Kidney (tissue), 22 donors: ENCODE measurements at places on chromosomes 16 and 17.
A peak's percentile ranks its signal among the peaks of the same experiment; 100 is the strongest.

- no peak for DNase-seq
These were observed 731 bp upstream of the MKS1 start for GRCh38 chr17:58219789-58220183.

DNA sequence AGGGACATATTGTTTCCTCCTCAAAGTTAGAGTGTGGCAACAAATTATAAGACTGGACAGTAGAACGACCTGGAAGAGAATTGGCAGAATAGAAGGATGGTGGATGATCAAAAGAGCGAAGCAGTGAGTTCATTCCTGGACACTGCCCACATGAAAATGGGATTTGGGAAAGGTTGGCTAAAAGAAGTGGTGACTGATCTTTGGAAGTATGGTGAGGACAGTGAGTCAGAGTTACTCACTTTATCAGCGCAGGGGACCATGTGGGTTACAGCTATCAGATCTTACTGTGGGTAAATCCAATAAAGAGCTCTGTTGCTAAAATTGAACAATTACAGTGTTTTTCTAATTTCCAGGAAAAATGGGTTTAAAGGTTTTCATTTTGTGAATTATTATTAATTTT lies 2.7 kb upstream of the TANC2 start:
- DNase-seq = no peak

DNA sequence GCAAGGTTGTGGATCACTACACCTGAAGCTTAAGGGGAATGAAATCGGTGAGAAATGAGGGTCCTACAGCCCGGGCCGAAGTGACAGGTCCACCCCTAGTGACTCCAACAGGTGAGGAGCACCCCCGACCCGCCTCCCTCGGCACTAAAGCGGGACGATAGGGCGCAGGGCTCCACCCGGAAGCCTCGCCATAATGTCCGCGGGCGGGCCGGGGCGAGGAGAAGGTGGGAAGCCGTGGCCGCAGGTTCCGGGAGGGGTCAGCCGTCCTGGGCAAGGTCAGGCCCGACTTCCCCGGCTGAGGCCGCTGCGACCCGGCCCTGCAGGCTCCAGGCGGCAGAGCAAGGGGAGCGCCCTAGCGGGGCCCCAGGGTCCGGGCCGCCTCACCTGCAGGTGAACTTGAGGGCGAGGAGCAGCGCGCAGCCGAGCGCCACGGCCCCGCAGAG lies 543 bp downstream of the TXNDC11 start:
- peak; percentile 74 for DNase-seq

- DNase-seq = no peak
These were observed 26.2 kb downstream of the BMERB1 start for GRCh38 chr16:15460601-15461000.

- DNase-seq = no peak
These were observed 12.3 kb downstream of the ADORA2B start for GRCh38 chr17:15957206-15957605.

DNA sequence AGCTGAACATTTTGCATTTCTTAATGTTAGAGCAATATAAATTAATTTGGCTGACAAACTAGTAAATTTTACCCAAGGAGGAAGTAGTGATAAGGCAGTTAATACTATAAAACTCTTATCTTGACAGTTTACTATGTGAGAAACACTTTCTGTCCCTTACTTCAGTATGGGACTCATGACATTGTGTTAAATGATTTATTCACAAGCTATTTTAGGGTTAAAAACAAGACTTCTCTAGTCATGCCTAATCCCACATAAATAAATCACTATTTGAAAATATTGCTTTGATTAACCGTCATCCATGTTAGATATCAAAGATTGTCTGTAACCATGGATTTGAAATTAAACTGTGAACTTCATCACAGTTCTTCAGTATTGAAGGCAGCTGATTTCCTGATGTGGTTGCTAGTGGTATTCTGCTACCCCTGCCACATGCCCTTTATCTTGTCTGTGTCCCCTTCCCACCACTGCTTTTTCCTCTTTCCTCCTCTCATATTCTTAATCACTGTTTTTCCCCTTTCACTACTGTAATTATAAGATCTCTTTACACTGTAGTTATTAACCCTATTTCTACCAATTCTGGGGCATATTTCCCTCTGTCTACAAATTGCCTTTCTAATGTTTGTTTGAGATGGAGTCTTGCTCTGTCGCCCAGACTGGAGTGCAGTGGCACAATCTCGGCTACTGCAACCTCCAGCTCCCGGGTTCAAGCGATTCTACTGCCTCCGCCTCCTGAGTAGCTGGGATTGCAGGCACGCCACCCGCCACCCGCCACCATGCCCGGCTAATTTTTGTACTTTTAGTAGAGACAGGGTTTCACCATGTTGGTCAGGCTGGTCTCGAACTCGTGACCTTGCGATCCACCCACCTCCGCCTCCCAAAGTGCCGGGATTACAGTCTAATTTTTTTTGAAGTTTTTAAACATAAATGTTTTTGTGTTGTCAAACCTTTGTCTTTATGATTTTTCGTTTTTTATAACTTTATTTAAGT lies 95.6 kb downstream of the STXBP4 start:
- DNase-seq = no peak

GRCh38 chr16:85614338-85615013 lies 1.4 kb downstream of the GSE1 start:
- peak; percentile 47 for DNase-seq

DNA sequence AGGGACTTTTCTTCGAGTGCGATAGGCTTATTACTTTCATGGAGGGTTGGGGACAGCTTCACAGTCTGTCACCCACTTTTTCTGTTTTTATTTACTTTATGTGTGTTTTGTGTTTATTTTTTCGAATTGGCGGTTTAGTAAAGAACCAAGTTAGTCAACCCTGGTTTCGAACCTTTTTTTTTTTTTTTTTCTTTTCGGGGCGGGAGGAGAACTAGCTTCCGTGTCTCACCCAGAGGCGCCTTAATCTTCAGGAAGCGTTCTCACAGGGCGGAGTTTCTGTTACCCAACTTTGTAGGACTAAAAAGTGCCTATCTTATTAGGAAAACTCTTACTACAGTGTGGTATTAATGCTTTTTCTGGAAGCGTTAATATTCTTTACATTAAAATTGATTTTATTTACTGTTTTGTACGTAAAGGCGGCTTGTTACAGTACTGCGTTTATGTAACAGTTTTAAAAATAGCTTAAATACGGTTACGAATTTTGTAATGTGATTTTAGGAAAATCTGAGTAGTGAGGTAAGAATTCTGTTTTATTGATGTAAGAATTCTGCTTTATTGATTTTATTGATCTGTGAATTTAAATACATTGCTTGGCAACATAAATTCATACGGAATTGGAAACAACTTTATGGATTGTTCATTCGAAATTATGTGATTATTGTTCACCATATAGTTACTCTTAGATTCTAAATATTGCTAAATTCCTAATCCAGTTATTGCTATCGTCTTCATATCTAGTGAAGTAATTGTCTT lies 885 bp downstream of the ZNF207 start:
- DNase-seq = peak; percentile 75

DNA sequence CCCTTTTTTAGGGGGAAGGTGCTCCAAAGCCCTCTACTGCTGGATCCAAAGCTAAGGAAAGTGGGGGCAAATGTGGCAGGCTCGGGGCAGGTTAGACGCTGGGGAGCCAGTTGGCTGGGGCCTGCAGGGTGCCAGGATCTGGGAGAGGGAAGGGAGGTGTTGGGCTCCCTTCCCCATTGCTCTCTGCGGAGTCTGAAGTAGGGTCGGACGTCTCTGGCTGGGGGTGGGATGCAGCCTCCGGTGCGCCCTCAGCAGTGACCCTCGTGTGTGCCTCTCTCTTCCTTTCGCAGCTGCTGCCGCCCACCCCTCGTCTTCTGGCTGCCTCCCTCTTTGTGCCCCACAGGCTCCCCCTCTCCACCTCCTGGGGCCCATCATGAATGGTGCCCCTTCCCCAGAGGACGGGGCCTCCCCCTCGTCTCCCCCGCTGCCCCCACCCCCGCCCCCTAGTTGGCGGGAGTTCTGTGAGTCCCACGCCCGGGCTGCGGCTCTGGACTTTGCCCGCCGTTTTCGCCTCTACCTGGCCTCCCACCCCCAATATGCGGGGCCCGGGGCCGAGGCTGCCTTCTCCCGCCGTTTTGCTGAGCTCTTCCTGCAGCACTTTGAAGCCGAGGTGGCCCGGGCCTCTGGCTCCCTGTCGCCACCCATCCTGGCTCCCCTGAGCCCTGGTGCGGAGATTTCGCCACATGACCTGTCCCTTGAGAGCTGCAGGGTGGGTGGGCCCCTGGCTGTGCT lies 2.2 kb downstream of the SH2B1 start:
- no peak for DNase-seq

DNA sequence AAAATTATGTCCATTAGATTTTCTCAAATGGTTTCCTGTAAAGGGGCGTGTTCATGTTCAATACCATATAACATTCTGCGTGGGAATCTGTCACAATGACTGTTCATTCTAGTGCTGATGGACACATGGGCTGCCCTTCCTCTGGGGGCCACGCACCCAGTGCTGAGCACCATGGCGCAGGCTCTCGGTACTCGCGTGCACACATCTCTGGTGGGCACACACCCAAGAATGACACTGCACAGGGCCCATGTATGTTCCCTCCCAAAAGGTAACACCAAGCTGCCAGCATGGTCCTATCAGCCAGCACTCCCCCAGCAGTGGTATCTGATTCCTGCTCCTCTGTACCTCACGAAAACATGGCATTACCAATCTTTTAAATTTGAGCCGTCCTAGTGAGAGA lies 13.7 kb downstream of the B9D1 start:
- DNase-seq = no peak

- DNase-seq = no peak
These were observed 23.9 kb upstream of the GPATCH8 start for GRCh38 chr17:44527102-44527501.
